ENCODE measurements at places on chromosomes 16 and 17.

DNA sequence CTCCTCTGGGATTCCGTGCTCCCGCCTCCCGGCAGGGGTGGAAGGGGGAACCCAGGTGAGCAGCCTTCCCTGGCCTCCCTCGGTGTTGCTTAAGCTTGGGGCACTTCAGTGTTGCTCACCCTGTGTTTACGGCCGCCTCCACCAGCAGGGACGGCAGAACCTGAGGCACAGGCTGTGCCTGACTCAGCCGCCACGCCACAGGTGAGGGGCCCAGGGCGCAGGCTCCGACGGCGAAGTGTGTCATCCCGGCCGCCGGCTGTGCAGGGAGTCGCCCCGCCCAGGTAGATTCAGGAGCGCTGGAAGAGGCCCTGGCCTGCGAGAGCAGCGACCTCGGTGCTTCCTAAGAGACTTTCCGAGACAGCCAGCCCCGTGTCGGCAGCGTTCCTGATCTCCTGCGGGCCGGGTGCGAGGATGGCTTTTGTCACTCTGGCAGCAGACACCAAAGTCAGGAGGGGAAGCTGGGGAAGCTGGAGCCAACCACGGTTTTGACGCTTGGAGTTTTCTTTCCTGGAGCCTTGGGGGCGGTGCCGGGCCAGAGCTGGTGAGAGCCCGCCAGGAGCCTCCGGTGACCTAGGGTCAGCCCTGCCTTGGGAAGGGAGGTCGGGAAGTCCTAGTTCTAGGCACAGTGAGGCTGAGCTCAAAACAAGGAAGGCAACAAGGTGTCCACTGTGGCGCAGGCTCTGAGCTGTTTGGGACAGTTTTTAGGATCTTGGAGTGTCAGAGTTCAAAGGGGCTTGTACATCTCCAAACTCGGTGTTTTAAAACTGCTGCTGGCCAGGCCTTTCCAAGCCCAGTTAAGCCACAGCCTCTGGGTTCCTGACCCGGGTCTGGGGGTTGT is 2.1 kb downstream of the GSE1 start:
- peak; percentile 73 for DNase-seq

DNA sequence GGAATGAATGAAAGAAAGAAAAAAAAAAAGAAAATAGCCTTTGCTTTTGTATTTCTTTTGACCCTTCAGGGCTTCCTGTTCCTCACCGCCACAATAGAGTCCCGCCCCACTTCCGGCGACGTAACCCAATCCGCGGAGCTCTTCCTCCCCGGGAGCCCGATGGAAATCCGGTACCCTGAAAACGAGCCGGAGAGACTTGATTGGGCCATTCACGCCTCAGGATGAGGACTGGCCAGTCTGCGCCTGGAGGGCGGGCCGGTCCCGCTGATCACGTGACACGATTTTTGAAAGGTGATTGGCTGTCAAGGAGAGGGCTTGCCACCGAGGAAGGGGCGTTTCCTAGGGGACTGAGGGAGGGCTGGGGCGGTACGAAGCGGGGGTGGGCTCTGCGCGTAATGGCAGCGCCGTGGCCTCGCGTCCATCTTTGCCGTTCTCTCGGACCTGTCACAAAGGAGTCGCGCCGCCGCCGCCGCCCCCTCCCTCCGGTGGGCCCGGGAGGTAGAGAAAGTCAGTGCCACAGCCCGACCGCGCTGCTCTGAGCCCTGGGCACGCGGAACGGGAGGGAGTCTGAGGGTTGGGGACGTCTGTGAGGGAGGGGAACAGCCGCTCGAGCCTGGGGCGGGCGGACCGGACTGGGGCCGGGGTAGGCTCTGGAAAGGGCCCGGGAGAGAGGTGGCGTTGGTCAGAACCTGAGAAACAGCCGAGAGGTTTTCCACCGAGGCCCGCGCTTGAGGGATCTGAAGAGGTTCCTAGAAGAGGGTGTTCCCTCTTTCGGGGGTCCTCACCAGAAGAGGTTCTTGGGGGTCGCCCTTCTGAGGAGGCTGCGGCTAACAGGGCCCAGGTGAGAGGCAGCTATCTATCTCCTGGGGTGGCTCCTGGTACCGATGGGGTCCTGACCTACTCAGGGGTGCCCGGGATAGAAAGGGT is at the start of the genes PSME3IP1 and RSPRY1:
Gene PSME3IP1, minus strand, starts transcription at position 95 of the 927 bp plus-strand sequence. CDS start 12,185 bp downstream, outside the sequence.
Gene RSPRY1, plus strand, starts transcription at position 385 of the 927 bp plus-strand sequence. CDS start 18,330 bp downstream, outside the sequence.
- peak; percentile 98 for DNase-seq

DNA sequence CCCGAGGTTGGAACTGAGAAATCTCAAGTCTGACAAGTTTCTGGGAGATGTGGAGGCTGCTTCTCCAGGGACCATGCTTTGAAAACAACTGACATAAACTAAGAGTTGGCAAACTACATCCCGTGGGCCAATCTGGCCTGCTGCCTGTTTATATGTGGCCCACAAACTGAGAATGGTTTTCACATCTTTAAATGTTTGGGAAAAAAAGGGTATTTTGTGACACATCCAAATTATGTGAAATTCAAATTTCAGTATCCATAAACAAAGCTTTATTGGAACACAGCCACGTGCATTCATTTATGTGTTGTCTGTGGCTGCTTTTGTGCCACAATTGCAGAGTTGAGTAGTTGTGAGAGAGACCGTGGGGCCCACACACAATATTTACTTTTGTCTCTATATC is 163.8 kb upstream of the PIRT start:
- no peak for DNase-seq

DNA sequence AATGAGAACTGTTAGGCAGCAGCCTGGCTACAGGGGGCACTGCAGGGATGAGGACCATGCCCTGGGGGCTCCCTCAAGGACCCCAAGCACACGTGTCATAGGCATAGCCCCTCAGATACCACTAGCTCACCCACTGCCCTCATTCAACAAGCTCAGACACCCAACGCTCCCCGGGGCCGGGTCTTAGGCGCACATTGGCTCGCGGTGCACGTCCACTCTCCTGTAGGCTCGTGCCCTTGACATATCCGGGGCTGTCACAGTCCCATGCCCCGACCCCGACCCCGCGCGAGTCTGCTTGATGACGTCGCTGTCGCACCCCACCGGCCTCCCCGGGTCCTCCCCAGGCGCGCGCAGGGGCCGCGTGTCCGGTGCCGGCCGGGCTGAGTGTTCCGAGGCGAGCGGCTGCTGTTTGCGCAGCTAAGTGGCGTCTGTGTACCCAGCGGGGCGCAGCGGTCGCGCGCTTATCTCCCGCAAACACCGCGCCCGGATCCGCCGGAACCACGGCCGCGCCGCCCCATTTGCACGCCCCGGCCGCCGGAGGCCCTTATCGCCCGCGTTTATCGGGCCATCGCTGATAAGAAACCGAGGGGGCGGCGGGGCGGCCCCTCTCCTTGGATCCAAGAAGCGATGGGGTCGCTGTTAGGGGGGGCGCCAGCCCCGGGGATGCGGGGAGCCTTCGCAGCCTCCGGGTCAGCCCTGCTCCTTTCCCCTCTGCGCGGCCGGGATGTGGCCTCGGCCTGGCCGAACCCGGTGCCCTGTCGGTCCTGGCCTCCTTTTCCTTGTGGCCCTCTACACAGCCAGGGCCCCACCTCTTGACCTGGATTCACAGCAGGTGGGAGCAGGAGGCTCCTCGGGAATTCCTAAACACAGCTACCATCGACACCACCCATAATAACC is 20.7 kb upstream of the NAGS start:
- no peak for DNase-seq

DNA sequence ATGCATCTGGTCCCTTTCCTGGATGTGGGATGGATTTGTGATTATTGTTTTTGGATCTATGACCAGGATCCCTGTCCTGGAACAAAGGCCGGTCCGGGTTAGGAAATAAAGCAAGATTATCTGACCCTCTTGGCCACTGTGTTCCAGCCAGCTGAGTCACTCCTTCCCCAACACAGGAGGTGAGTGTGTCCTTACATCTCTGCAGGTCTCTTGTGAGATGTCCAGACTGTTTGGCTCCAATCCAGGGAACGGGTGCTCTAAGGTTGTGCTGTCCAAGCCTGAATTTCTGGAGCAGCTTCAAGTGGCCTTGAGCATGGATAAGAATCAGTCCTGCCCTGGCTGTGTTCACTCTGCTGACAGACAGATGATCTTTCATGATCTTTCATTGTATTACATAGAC is 136.5 kb upstream of the CCL2 start:
- DNase-seq: no peak

DNA sequence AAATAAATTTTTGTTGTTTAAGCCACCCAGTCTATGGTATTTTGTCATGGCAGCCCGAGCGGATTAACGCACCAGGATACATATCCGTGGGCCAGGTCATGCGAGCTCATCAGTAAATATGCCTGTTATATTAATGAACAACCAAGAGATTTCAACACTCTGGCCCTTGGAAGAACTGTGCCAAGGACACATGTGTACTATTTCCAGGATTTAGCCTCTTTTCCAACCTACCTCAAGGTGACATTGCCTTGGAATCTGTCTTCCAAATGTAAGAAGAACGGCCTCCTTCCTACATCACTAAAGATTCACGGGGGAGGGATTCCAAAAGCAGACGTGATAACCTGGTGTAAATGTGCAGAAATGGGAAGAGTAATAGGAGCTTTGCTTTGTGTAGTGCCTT is 72.8 kb upstream of the DYNLRB2 start:
- no peak for DNase-seq

- no peak for DNase-seq
These were observed 201.3 kb upstream of the IRX3 start for GRCh38 chr16:54487933-54488332.
